Transverse colon (tissue), 4 donors: ENCODE measurements at places on chromosomes 5 and 9.
A peak's percentile ranks its signal among the peaks of the same experiment; 100 is the strongest.

DNA sequence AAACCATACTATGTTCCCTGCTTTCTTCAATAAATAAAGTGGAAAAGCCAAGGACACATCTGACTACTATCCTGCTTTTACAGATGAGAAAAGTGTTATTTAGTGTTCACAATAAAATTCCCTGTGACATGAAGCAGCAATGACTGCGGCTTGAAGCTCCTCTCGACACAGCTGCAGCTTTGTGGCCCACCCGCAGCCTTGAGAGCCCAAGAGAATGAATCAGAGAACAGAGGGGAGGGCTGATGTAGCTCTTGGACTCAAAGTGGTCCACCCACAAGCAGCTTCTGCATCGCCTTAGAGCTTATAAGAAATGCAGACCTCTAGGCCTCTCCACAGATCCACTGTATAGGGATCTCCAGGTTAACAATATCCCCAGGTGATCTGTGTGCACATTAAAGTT is 181.3 kb upstream of the GNA14 start:
- peaks cover 16% of the 10 kb centered on the region for H3K4me1 ChIP-seq
- no peak overlapping the region for H3K4me3 ChIP-seq
- no peaks in the 10 kb centered on the region for H3K27me3 ChIP-seq
- DNase-seq, result no peak
- no peaks in the 10 kb centered on the region for H3K36me3 ChIP-seq

GRCh38 chr5:115907177-115907576 is 55.1 kb upstream of the LVRN start:
- H3K4me3 ChIP-seq, result no peak overlapping the region
- no peaks in the 10 kb centered on the region for H3K4me1 ChIP-seq
- no peak overlapping the region for H3K27ac ChIP-seq
- no peak for DNase-seq
- no peaks in the 10 kb centered on the region for H3K36me3 ChIP-seq
- H3K27me3 ChIP-seq, result no peaks in the 10 kb centered on the region

DNA sequence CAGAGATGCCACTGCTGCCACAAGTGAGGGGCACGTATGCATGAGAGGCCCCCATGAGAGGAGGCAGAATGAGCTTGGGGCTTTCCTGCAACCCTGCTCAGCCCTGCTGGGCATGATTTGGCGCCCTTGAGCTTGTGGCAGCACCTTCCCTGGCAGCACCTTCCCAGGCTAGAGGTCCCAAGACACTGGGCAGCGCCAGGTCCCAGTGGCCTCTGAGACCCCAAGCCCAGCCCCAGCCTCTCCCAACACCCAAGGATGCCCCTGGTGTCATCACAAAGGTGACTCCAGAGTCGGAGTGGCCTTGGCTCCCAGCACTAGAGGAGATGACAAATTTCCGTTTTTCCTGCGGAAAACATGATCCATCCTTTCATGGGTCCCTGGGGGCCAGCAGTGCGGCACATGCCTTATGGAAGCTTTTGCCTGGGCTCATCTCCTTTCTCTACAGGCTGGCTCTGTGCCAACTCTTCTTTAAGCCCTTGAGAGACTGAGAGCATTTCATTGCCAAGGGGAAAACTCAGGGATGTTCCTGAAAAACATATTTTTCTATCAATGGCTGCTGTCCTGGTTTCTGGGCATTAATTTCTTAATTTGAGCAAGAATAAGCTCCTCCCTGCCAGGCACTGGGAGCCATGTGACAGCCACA is 77.1 kb upstream of the ADAMTS2 start:
- DNase-seq, result no peak
- H3K4me3 ChIP-seq, result no peak overlapping the region
- no peaks in the 10 kb centered on the region for H3K36me3 ChIP-seq
- no peak overlapping the region for H3K27ac ChIP-seq
- no peaks in the 10 kb centered on the region for H3K27me3 ChIP-seq

DNA sequence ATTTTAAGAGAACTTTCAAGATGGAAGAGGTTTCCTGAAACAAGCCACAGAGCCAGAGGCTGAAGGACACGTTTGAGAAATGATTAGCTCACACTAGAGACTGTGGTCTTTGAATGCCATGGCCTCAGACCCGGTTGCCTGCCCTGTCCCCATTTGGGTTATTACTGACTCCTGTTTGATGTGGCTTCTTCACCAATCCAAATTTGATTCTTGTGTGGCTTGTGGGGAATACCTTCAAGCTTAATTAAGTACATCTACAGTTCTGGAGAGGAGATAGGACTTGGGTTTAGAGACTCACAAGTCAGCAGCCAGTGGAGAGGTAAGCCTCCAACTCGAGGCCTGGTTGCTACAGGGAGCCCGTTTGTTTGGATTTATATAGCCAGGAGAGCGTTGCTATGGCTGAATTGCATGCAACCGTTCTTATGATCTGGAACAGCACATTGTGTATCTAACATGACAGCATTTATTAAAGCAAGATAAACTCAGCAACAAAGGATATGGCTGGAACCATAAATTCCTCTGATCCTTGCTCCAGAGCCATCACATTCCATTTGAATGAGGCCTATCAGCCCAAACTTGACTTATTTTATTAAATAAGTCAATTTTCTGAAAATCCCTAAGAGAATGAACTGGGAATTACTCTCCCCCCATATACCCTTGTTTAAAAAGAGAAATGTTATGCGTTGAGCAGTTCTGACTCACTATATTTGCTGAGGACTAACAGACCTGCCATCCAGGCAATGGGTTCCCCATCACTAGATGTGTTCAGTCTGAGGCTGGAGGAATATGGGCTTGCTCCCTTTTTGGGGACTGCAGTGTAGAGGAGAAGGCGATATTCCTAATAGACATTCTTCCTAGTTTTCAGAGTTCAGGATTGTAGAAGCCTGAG is 88.4 kb upstream of the TNFSF8 start:
- peak overlapping the region; percentile 72 for H3K27ac ChIP-seq
- H3K4me1 ChIP-seq, result peaks cover 6% of the 10 kb centered on the region
- H3K4me3 ChIP-seq, result no peak overlapping the region

GRCh38 chr5:15577132-15577531 is 77.2 kb downstream of the FBXL7 start:
- H3K27me3 ChIP-seq, result no peaks in the 10 kb centered on the region
- no peaks in the 10 kb centered on the region for H3K36me3 ChIP-seq
- no peak for DNase-seq
- no peak overlapping the region for H3K4me3 ChIP-seq
- no peak overlapping the region for H3K27ac ChIP-seq

DNA sequence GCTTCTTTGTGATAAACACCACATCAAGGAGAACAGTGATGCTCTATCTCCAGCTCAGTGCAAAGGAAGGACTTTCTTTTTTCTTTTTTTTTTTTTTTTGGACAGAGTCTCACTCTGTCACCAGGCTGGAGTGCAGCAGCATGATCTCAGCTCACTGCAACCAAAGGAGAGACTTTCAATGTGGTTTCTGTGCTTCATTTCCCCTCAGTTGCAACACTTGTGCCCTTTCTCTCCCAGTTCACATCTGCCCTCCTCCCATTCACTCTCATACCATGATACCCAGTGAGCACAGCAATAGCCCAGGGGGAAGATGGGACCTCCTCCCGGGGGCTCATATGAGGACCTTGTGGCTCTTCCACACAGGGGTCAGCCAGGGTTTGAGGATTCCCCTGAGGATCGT is 110.0 kb downstream of the MTRR start:
- H3K27me3 ChIP-seq, result no peaks in the 10 kb centered on the region
- DNase-seq, result no peak
- no peak overlapping the region for H3K27ac ChIP-seq
- no peaks in the 10 kb centered on the region for H3K36me3 ChIP-seq
- no peak overlapping the region for H3K4me3 ChIP-seq

DNA sequence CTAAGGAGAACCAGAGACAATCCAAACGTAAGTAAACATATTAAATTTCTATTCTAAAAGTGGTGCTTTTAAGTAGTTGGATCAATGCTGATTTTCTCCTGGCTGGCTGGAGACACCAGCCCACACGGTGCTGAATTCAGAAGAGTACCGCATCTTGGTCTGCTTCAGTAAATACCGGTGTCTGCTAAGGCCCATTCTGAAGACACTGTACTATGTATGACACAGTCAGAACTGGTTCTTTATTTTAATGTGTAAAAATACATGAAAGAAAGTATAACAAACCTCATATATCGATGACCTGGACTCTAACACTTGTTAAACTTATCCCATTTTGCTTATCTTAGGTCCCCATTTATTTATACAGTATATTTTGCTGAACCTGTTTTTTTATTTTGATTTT is 32.8 kb downstream of the RAPGEF1 start:
- no peaks in the 10 kb centered on the region for H3K27me3 ChIP-seq
- peak overlapping the region; percentile 57 for H3K27ac ChIP-seq
- no peak overlapping the region for H3K4me3 ChIP-seq
- no peak for DNase-seq
- no peaks in the 10 kb centered on the region for H3K36me3 ChIP-seq

GRCh38 chr5:108025957-108026356 is 355.2 kb upstream of the EFNA5 start:
- H3K27ac ChIP-seq, result no peak overlapping the region
- H3K36me3 ChIP-seq, result no peaks in the 10 kb centered on the region
- DNase-seq, result no peak
- no peaks in the 10 kb centered on the region for H3K4me1 ChIP-seq
- no peaks in the 10 kb centered on the region for H3K27me3 ChIP-seq
